HFFc6 (cell line): ENCODE measurements at places on chromosomes 7 and 10. TPM values are rescaled to one million over a fixed set of nuclear protein-coding genes. Genes with fewer than 3 reads are reported as not detected.

Gene FRMPD2
- total RNA-seq, result not detected in 3 replicates

Gene LIPN
- not detected in 3 replicates for total RNA-seq

Gene GATA3
- total RNA-seq, result 0.12 to 0.43 TPM in 2 of 3 replicates, not detected in the other

Gene HOXA5
- 2.0 to 3.4 TPM (median 3.1 TPM) in 3 replicates for total RNA-seq

Gene INMT
- total RNA-seq, result not detected in 2 replicates

Gene ANKRD1
- total RNA-seq, result 4.9 and 16.1 TPM in 2 replicates

Gene PLEKHS1
- not detected in 2 replicates for total RNA-seq

Gene GPRIN2
- total RNA-seq, result not detected in 3 replicates

Gene NEURL1
- total RNA-seq, result 0.10 to 0.18 TPM in 2 of 3 replicates, not detected in the other

Gene VSTM4
- total RNA-seq, result 0.18 to 0.27 TPM (median 0.22 TPM) in 3 replicates

Gene STEAP2
- total RNA-seq, result 12.7 to 18.1 TPM (median 16.3 TPM) in 3 replicates

Gene GIMAP7
- not detected in 3 replicates for total RNA-seq

Gene LRRC18
- not detected in 3 replicates for total RNA-seq

Gene IL15RA
- total RNA-seq, result 1.4 to 3.0 TPM (median 1.9 TPM) in 3 replicates

Gene BICC1
- 56.8 to 66.4 TPM (median 60.5 TPM) in 3 replicates for total RNA-seq

Gene WDR86
- not detected in 3 replicates for total RNA-seq

- peaks cover 12% of the 10 kb centered on the region for H3K36me3 ChIP-seq
- H3K4me1 ChIP-seq, result peaks cover 65% of the 10 kb centered on the region
- H3K4me3 ChIP-seq, result no peak overlapping the region
- H3K27me3 ChIP-seq, result no peaks in the 10 kb centered on the region; the same call in 1 of the 2 replicates
Measured at GRCh38 chr7:7432979-7433378, 102.7 kb downstream of the COL28A1 start.

GRCh38 chr7:67407392-67408071 is 410.9 kb downstream of the TYW1 start:
- DNase-seq, result no peak
- H3K36me3 ChIP-seq, result no peaks in the 10 kb centered on the region

DNA sequence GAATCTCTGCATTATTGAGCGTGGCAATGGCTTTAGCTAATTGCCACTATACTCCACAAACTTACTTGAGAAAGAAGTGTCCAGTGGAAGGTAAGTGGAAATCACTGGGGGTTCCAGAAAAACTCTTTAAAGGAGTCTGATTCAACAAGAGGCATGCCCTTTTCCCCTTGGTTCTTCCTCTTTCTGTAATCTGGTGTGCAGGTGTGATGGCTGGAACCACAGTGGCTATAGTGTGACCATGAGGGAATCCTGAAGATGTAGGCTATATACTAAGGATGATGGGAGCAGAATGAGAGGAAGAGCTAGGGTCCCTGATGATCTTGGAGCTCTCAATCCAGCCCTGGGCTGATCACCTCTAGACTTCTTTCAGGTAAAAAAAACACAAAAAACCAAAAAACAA is 2.0 kb upstream of the CLEC2L start:
- no peak overlapping the region for H3K27ac ChIP-seq
- no peaks in the 10 kb centered on the region for H3K4me1 ChIP-seq
- H3K36me3 ChIP-seq, result no peaks in the 10 kb centered on the region
- H3K4me3 ChIP-seq, result no peak overlapping the region
- no peak for DNase-seq

- no peak overlapping the region; the same call in 1 of the 2 replicates for H3K27ac ChIP-seq
- H3K27me3 ChIP-seq, result peaks cover 9% of the 10 kb centered on the region
Measured at GRCh38 chr10:3484306-3485056, 300.5 kb downstream of the KLF6 start.

GRCh38 chr7:116541951-116542350 is 17.1 kb downstream of the CAV1 start:
- H3K27me3 ChIP-seq, result peaks cover 5% of the 10 kb centered on the region
- peak overlapping the region; percentile 5; the same call in 1 of the 2 replicates for H3K4me3 ChIP-seq
- peak overlapping the region; percentile 80 for H3K27ac ChIP-seq
- DNase-seq, result no peak
- peaks cover 100% of the 10 kb centered on the region for H3K4me1 ChIP-seq

GRCh38 chr10:46002916-46003693 is 27.3 kb downstream of the NCOA4 start:
- peaks cover 43% of the 10 kb centered on the region for H3K4me1 ChIP-seq
- peaks cover 57% of the 10 kb centered on the region for H3K36me3 ChIP-seq
- no peak overlapping the region; the same call in 1 of the 2 replicates for H3K4me3 ChIP-seq
- peak overlapping the region; percentile 45; the same call in 1 of the 2 replicates for H3K27ac ChIP-seq
- no peaks in the 10 kb centered on the region for H3K27me3 ChIP-seq
- no peak for DNase-seq

- DNase-seq, result no peak
- H3K4me3 ChIP-seq, result no peak overlapping the region
- no peaks in the 10 kb centered on the region for H3K4me1 ChIP-seq
- H3K27ac ChIP-seq, result no peak overlapping the region
Measured at GRCh38 chr7:37128327-37129034, 320.2 kb downstream of the ELMO1 start.

GRCh38 chr10:75397496-75398199 is 3.9 kb downstream of the ZNF503 start:
- peak overlapping the region; percentile 75; the same call in 1 of the 2 replicates for H3K27ac ChIP-seq
- no peak for DNase-seq
- peaks cover 9% of the 10 kb centered on the region for H3K27me3 ChIP-seq
- peaks cover 13% of the 10 kb centered on the region for H3K36me3 ChIP-seq
- H3K4me1 ChIP-seq, result peaks cover 14% of the 10 kb centered on the region

GRCh38 chr7:95095966-95096540 is 188.7 kb downstream of the PPP1R9A start:
- H3K27ac ChIP-seq, result no peak overlapping the region
- no peaks in the 10 kb centered on the region for H3K27me3 ChIP-seq
- H3K4me1 ChIP-seq, result no peaks in the 10 kb centered on the region
- no peak overlapping the region for H3K4me3 ChIP-seq
- H3K36me3 ChIP-seq, result no peaks in the 10 kb centered on the region

GRCh38 chr7:27795977-27796376 is 56.0 kb downstream of the TAX1BP1 start:
- peaks cover 28% of the 10 kb centered on the region for H3K36me3 ChIP-seq
- H3K27me3 ChIP-seq, result no peaks in the 10 kb centered on the region; the same call in 1 of the 2 replicates
- no peak for DNase-seq
- no peak overlapping the region for H3K27ac ChIP-seq
- peaks cover 21% of the 10 kb centered on the region for H3K4me1 ChIP-seq
- H3K4me3 ChIP-seq, result no peak overlapping the region

DNA sequence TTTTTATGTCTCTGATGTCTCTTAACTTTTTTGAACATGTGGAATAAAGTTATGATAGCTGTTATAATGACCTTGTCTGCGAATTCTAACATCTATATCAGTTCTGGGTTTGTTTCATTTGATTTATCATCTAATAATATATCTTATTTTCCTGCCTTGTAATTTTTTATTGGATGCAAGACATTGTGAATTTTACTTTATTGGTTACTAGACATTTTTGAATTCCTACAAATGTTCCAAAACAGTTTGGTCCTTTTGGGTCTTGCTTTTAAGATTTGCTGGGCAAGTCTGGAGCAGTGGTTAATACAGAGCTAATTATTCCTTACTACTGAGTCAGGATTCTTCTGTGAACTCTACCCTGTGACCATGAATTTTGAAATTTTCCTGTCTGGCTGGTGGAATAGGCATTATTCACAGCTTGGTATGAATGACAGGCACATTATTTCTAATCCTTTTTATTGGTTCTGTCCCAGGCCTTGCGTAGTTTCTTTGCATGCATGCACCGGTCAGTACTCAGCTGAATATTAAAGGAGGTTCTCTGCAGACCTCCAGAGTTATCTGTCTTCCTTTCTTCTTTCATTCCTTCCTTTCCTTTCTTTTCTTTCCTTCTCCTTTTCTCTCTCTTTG is 9.0 kb downstream of the CUTC start:
- H3K36me3 ChIP-seq, result peaks cover 76% of the 10 kb centered on the region
- peaks cover 44% of the 10 kb centered on the region for H3K4me1 ChIP-seq
- H3K27ac ChIP-seq, result peak overlapping the region; percentile 84
- no peaks in the 10 kb centered on the region for H3K27me3 ChIP-seq
- peak overlapping the region; percentile 31; the same call in 1 of the 2 replicates for H3K4me3 ChIP-seq
- peak; percentile 29 for DNase-seq

DNA sequence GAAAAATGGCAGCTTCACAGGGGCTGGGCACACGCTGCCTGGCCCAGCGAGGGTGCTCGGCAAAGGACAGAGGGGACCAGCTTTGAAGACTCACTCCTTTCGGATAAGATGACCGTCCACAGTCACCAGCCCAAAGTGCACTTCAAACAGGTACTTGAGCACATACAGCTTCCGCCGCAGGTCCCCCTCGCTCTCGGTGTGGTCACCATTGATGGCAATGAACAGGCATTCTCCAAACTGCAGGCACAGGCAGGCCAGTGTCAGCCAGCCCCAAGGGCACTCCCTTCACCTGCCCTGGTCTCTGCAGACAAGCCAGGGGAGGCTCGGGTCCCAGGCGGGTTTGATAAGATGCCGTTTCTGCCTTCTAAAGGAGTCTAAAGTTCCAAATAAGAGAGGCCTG is 11.6 kb downstream of the HPS1 start:
- H3K36me3 ChIP-seq, result peaks cover 47% of the 10 kb centered on the region
- H3K27ac ChIP-seq, result no peak overlapping the region
- peaks cover 2% of the 10 kb centered on the region; the same call in 1 of the 2 replicates for H3K27me3 ChIP-seq

GRCh38 chr7:117092785-117093184 is 139.5 kb downstream of the ST7 start:
- no peak overlapping the region for H3K27ac ChIP-seq
- no peak for DNase-seq
- H3K36me3 ChIP-seq, result no peaks in the 10 kb centered on the region
- H3K27me3 ChIP-seq, result no peaks in the 10 kb centered on the region

GRCh38 chr10:31590023-31590800 is 271.2 kb downstream of the ZEB1 start:
- no peak overlapping the region for H3K4me3 ChIP-seq
- H3K36me3 ChIP-seq, result no peaks in the 10 kb centered on the region; the same call in 1 of the 2 replicates
- no peak for DNase-seq
- H3K4me1 ChIP-seq, result no peaks in the 10 kb centered on the region
- H3K27me3 ChIP-seq, result peaks cover 12% of the 10 kb centered on the region

DNA sequence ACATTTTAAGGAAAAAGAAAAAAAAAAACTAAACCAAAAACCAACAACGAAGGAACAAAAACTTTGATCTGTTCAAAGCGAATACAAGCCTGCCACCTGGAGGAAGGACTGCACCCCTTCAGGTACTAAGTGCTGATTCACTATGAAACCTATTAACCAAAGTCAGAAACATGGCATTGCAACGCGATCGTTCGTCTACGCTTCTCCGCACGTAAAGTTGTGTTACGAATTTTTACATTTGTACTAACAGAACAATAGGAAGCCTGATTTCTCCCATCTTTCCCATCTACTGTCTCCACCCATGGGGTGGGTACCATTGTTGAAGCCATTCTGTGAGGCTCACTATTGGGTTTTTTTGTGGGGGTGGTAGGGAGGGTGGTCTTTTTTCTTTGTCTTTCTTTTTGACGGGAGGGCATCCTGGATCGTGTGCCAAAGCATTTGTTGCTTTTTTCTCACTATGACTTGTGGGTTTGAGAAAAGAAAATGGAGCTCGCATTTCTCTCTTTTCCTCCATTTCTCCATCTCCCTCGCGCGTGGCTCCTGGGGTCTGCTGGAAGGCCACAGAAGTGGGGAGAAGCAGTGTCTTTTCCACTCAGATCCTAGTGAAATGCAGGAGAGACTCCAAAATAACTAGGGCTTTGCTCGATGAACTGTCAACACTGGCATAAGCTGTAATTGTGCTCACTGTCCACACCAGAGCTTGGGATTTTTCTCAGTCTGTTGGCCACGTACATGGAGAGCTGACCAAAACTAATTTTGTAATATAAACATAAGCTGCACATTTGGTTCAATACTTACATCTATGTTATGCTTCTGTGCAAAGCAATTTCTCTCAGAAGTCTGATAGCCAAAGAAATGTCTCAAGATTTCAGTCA is 100.9 kb upstream of the YAE1 start:
- peaks cover 9% of the 10 kb centered on the region; the same call in 1 of the 2 replicates for H3K4me1 ChIP-seq
- peak overlapping the region; percentile 48; the same call in 1 of the 2 replicates for H3K4me3 ChIP-seq
- peak; percentile 54 for DNase-seq
- H3K36me3 ChIP-seq, result no peaks in the 10 kb centered on the region

DNA sequence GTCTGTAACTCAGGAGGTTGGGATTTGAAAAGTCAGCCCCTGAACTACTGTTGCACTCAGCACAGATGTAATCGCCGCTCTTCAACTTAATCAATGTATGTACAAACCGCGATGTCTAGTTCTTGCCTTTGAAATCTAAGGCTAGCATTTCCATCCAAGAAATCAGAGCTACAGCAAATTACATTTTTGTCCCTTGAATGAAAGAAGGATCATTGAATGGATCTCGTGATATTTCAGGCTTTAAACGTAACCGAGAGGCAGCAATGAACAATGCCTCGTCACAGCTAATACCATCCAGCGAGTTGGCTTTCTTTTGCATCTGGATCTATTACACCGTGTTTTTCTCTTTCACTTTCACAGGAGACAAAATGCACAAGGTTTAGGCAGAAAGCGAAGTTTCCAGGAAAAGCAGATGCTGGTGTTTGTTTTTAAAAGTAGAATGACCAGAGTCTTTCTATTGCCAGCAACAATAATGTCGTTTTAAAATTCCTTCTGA is 5.5 kb downstream of the SKIDA1 start:
- H3K4me1 ChIP-seq, result peaks cover 67% of the 10 kb centered on the region
- H3K4me3 ChIP-seq, result peak overlapping the region; percentile 95
- H3K27me3 ChIP-seq, result no peaks in the 10 kb centered on the region
- H3K36me3 ChIP-seq, result no peaks in the 10 kb centered on the region

GRCh38 chr7:37092548-37092947 is 356.1 kb downstream of the ELMO1 start:
- no peaks in the 10 kb centered on the region for H3K4me1 ChIP-seq
- DNase-seq, result no peak
- no peaks in the 10 kb centered on the region for H3K36me3 ChIP-seq
- H3K27me3 ChIP-seq, result no peaks in the 10 kb centered on the region; the same call in 1 of the 2 replicates
- H3K27ac ChIP-seq, result no peak overlapping the region
- H3K4me3 ChIP-seq, result no peak overlapping the region

DNA sequence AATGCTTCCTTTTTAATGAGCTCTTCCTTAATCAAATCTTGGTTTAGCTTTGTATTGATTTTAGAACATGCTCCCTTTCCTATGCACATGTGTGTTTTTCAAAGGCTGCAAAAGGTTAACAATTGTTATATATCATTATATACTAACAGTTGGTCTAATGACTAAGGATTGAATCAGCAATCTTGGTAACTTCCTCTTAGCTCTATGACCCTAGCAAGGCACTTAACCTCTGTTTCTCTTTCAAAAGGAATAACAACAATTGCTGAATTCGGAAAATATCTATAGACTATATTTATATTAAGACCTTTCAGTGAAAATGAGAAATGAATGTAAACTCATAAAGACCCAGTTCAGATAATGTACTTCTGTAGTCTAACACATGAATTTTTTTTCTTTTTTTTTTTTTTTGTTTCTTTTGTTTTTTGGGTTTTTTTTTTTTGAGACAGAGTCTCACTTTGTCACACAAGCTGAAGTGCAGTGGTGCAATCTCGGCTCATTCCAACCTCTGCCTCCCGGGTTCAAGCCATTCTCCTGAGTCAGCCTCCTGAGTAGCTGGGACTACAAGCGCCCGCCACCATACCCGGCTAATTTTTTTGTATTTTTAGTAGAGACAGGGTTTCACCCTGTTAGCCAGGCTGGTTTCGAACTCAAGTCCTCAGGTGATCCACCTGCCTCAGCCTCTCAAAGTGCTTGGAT is 48.8 kb downstream of the HOXA1 start:
- H3K4me3 ChIP-seq, result peak overlapping the region; percentile 70
- DNase-seq, result peak; percentile 72
- peaks cover 9% of the 10 kb centered on the region for H3K27me3 ChIP-seq

GRCh38 chr7:135919071-135919841 is 57.9 kb downstream of the MTPN start:
- peaks cover 22% of the 10 kb centered on the region for H3K4me1 ChIP-seq
- no peak overlapping the region for H3K4me3 ChIP-seq
- no peak overlapping the region for H3K27ac ChIP-seq
- H3K36me3 ChIP-seq, result peaks cover 14% of the 10 kb centered on the region; the same call in 1 of the 2 replicates
- H3K27me3 ChIP-seq, result no peaks in the 10 kb centered on the region; the same call in 1 of the 2 replicates
